ENCODE measurements at places on chromosomes 3 and 15. TPM values are rescaled to one million over a fixed set of nuclear protein-coding genes. Genes with fewer than 3 reads are reported as not detected.

DNAH12 gene
- total RNA-seq: 0.06 TPM

GPR171 gene
- 1.8 TPM for total RNA-seq

DNA sequence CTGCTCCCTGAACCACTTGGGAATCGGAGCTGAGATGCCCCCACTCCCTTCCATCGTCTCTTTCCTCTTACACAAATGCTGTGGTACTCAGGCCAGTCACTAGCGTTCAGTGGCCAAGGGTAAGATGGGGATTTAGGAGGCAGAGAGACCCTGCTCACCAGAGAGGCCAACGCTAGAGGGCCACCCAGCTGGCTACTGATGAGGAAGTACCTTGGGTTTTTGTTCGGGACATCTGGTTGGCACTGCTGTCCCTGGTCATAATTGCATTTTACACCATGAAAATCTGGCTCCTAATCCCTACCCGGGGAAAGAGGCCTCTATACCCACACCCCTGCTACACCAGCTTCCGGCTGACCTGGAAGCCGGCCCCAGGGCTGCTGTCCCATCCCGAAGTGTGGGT, 7.7 kb downstream of the MAP6D1 start:
- DNase-seq: no peak

DNA sequence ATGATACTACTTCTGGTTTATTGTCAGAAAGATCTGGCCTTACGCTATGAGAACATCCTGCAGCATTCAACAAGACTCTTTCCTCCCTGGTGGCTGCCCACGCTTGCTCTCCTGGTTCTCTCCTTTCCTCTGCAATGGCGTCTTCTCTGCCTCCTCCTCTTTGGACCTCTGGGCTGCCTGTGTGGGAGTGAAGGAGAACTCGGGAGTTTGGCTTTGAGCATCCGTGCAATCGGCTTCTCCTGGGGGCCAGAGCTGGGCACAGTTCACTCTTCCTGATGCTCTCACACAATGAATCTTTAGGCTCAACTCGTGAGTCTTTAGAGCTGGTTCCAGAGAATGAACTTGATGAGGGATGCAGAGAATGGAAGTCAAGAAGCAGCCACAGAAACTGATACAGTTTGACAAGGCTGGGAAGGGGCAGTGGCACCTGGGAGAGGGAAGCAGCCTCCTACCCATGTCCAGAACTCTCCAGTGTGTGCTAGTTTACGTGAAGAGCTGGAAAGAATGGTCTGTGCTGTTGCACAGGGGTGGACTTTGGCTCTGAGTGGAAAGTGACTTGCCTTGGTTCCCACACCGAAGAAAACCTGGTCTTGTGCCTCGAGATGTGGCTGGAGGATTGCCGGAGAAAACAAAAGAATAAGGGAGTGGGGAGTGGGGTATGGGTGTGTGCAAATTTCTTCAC, 37.9 kb downstream of the RPLP1 start:
- DNase-seq: no peak

DNA sequence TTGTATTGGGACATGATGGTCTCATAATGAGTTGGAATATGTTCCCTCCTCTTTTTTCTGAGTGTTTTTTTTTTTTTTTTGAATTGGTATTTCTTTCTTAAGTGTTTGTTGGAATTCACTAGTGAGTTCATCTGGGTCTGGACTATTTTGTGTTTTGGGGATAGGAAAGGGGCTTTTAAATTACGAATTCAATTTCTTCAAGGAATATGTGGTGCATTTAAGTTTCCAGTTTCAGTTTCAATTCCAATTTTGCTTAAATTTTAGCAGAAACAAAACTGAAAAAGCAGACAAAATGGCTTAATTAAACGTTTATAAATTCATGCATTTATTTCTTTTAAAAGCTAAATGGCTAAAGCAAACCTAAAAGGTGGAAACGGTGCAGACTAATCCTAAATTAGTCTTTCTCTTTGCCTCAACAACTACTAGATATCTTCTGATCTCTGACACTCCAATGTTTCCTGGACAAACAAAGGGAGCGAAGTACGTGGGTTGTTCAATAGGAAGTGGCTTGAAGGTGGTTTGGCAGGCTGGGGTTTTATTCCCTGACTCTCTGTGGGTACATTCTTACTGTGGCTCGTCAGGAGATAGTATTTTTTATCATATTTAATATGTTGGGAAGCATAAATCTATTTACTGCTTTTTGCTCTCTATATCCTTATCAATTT, 50.0 kb upstream of the CORO2B start:
- DNase-seq: no peak

BLM gene
- total RNA-seq: 1.8 TPM

SEMA5B gene
- not detected for total RNA-seq

- no peak for DNase-seq
Observed at GRCh38 chr15:65066635-65067316, 1.0 kb downstream of the RASL12 start.

OXTR gene
- 0.06 TPM for total RNA-seq

DNA sequence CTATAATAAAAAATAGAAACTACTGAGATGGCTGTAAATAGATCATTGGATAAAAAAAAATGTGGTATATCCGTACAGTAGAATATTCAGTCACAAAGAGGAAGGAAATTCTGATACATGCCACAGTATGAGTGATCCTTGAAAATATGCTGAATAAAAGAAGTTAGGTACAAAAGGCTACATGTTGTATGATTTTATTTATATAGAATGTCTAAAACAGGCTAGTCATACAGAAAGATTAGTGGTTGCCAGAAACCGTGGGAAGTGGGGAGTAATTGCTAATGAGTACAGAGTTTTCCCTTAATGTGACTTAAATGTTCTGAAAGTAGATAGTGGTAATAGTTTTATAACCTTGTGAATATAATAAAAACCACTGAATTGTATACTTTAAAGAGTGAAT, 24.9 kb upstream of the FAH start:
- no peak for DNase-seq

SLC28A1 gene
- total RNA-seq: 0.19 TPM

DNA sequence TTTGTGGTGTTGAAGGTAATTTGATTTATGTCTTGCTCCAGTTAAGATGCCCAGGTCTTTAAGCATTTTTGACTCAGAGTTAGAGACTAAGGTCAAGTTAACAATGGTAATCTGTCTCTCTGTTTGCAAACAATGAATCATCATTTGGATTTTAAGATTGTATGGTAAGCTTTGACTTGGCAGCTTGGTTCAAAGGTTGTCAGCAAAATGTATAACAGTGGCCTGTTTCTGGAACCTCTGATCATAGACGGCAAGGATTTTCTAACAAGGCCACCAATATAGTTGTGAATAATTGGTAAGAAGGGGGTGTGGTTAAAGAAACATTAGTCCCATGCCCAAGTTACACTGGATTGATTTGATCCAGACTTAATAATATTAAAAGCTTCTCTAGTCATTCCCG, 775.2 kb upstream of the GOLIM4 start:
- DNase-seq: no peak

DNA sequence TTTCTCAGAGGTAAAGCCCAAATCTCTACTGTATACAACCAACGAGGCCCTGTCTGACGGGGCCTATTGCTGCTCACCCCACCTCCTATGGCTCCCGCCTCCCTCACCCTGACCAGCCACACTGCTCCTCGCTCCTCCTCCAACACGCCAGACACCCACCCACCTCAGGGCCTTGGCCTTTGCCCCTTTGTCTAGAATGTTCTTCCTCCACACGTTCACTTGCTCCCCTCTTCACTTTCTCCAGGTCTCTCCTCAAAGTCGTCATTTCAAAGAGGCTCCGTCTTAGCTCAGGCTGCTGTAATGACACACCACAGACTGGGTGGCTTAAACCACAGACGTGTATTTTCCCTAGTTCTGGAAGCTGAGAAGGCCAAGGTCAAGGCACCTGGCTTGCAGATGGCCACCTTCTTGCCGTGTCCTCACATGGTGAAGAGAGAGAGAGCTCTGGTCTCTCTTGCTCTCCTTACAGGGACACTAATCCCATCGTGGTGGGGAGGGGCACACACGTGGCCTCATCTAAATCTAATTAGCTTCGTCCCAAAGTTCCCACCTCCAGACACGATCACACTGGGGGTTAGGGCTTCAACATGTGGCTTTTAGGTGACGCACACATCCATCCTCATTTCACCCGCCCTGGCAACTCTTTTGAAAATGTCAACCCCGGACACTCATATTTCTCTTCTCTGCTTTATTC, 98.2 kb downstream of the TLE3 start:
- no peak for DNase-seq

ATP2B2 gene
- 0.16 TPM for total RNA-seq

GRCh38 chr3:76566211-76566534, 473.7 kb upstream of the ROBO2 start:
- no peak for DNase-seq

DNA sequence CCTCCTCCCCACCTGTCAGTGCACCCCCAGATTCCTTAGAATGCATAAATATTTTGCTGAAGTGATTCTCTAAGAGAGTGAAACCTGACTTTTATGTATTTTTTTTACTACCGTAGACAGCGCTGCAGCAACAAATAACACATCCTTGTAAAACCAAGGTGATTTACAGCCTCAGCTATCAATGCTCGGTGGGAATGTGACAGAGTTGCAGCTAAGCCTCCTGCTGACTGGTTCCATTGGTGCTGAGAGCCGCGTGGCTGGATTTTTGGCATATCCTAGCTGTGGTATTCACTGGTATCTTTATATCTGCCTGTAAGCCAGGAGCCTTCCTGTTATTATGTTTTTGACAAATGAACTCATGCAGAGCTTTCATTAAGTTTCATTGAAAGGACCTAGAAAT, 11.0 kb downstream of the FGD5 start:
- no peak for DNase-seq

VILL gene
- 4.3 TPM for total RNA-seq

GRCh38 chr15:80234883-80235282, 17.1 kb downstream of the CTXND1 start:
- no peak for DNase-seq

DNA sequence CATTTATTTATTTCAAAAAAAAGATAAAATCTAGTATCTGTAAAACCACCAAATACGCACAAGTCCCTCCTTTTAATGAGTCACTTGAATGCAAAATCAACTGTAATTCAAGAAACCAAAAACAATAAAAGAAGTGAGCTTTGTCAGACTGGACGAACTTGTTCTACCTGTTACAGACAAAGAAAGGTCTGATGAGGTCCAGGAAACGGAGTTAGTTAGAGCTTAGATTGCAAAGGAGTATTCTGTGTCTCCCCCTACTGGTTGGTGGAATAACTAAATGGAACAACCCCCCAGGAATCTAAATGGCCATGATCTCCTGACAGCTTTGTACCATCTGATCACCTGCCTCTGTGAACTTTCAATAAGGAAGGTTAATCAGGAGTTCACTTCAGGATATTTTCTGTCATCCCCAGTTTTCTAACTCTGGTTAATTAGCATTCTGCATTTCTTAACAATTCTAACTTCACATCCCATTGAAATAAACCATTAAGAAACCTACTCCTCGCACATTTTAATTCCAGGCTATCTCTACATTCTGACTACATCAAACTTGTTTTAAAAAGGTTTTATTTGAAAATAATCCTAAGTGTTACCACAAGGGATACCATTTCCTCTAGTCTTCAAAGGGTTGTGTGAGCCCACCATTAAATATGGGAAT, 333.0 kb upstream of the SATB1 start:
- no peak for DNase-seq
